ENCODE measurements at places on chromosomes 5 and 9.

GRCh38 chr5:126544087-126544740 is 50.8 kb downstream of the ALDH7A1 start:
- DNase-seq: peak; percentile 2

- no peak for DNase-seq
Observed at GRCh38 chr5:126452477-126452876, 29.3 kb downstream of the GRAMD2B start.

DNA sequence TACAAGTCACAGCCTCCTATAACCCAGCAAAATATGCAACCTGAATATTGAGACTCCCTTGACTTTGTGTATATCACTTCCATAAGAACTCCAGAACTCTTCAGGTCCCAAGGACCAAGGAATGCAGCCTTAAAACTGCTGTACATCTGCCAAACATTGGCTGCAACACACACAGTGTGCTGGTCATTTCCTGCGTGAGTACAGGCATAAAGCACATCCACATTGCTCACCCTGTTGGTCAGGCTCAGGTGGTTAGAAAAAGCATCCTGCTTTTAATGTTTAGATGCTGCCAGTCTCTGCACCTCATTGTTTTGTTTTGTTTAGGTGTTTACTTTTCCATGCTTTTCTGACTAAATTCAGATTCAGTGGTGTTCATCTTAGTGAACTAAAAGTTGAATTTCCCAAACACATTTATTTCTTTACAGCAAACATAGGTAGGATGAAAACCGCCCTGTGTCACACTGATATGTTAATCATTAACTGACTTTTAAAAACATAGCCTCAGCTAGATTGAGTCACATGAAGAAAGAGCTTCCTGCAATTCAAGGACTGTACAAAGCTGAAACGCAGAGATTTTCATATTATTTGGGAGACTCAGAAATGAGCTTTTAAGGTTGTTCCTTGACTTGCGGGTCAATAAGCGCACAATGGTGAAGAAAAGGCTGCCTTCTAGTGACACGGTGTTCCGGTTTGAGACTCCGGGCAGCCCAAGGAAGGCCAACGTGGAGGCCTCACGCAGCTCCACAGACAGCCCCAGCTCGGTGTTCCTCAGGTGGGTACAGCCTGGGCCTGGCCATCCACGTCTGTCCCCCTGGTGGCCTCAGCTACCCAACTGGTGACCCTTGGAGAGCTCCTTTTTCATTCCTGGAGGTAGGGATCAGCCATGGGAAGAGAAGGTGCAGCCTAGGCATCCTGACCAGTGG is 52.2 kb upstream of the GRAMD2B start:
- no peak for DNase-seq

- no peak for DNase-seq
Observed at GRCh38 chr5:166329149-166329800, 1962.2 kb upstream of the WWC1 start.

DNA sequence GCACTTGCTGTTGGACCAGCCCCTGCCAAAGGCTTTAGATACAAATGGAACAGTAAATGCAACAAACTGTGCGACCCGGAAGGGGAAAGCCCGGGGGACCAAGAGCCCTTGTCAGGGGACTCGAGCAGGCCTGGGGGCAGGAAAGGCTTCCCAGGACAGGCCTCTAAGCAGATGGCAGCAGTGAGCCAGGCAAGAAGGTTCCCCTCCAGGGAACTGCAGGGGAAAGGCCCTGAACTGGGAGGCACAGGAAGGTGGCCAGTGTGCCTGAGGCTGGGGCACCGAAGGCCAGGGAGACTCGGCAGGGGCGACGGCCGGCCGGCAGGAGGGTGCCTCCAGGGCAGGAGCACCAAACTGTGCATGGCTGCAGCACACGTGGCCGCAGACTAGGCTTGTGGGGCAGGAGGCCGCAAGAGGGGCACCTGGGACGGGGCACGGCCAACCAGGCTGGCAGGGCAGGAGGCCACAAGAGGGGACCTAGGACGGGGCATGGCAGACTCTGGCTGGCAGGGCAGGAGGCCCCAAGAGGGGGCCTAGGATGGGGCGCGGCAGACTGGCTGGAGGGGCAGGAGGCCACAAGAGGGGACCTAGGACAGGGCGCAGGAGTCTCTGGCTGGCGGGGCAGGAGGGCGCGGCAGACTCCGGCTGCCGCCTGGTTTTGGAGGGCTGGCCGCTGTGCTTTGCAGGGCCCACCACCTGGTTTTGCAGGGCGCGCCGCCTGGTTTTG is 10.0 kb downstream of the VAV2 start:
- no peak for DNase-seq

- DNase-seq: no peak
Observed at GRCh38 chr9:4174546-4175175, 125.2 kb downstream of the GLIS3 start.

GRCh38 chr9:13845460-13845859 is 468.5 kb downstream of the NFIB start:
- no peak for DNase-seq
